ENCODE measurements at places on chromosomes 6 and 20. TPM values are rescaled to one million over a fixed set of nuclear protein-coding genes. Genes with fewer than 3 reads are reported as not detected.
A peak's percentile ranks its signal among the peaks of the same experiment; 100 is the strongest.

DNA sequence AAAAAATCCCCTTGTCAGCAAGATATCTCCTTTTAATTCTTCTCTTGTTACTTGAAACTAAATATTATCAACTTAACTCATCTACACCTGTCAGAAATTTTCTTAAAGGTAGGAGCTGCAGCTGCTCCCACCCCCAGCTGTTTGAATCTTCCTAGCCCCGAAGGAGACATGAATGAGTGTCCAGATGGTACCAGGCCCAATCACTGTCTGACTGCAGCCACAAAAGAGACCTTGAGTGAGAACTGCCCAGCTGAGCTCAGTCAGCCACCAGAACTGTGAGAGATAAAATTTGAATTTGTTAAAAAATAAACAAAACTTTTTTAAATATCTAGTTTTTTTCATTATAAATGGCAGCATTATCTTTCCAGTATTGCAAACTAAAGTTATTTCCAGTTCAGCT is 84.7 kb downstream of the PRSS35 start:
- DNase-seq, result no peak
- no peak overlapping the region for H3K4me3 ChIP-seq
- H3K36me3 ChIP-seq, result no peaks in the 10 kb centered on the region
- H3K27me3 ChIP-seq, result no peaks in the 10 kb centered on the region
- no peak overlapping the region for H3K27ac ChIP-seq

- DNase-seq, result no peak
- no peak overlapping the region for H3K27ac ChIP-seq
- H3K36me3 ChIP-seq, result peaks cover 13% of the 10 kb centered on the region
These were observed 54.6 kb downstream of the PPARD start for GRCh38 chr6:35396991-35397390.

DNA sequence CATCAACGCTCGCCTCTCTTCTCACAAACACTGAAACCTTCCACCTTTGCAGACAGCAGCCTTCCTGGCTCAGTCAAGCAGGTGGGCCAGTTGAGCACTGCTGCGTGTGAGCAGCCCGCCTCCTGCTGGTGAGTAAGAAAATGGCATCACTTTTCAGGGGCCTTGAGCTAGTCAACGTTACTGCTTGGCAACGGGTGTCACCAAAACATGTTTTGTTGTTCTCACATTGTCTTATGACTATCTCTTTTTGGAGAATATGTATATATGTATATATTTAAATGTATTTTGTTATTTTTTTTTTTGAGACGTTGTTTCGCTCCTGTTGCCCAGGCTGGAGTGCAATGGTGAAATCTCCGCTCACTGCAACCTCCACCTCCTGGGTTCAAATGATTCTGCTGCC is 97.0 kb upstream of the AGPAT4 start:
- no peaks in the 10 kb centered on the region for H3K4me1 ChIP-seq
- H3K4me3 ChIP-seq, result no peak overlapping the region
- peak; percentile 77 for DNase-seq
- no peak overlapping the region for H3K27ac ChIP-seq

DNA sequence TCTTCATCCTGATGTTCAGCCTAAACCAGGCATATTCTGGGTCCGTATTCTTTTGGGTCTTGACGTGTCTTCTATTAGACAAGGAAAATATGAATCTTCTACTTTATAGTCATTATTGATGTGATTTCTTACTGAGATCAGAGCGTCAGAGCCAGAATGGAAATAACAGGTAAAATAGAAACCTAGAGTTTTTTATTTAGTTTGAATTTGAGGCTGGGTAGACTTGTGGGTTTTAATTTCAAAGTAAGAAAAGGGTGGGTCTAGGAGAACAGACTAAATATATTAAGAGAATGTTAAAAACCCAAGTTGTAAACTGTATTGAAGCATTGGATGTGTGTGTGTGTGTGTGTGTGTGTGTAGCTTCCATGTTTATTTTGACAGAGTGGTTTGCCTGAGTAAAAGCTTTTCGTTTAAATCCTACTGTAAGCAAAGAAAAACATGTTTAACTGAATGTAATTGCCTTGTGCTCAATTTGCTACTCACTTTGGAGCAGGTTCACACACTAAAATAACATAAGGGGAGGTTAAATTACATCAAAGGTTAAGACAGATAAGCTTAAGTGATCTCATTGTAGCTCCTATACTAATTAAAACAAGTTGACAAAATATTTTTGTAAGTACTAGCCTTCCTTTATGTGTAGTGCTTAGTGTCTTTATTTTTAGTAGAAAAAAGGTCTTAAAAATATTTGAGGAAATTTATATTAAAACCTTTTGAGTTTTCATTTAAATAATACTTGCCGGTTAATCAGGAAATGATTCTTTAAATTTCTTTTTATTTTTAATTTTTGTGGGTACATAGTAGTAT is 17.4 kb downstream of the HECA start:
- H3K27ac ChIP-seq, result no peak overlapping the region
- H3K4me3 ChIP-seq, result no peak overlapping the region
- no peak for DNase-seq

Gene OSBPL2
- 129 TPM for total RNA-seq

Gene ADGRF5
- 0.07 TPM for total RNA-seq

Gene SPATS1
- total RNA-seq, result not detected

- H3K27me3 ChIP-seq, result peaks cover 97% of the 10 kb centered on the region
- no peak overlapping the region for H3K27ac ChIP-seq
- DNase-seq, result no peak
- no peaks in the 10 kb centered on the region for H3K36me3 ChIP-seq
- H3K4me1 ChIP-seq, result no peaks in the 10 kb centered on the region
- H3K4me3 ChIP-seq, result no peak overlapping the region
These were observed 76.5 kb upstream of the TOP1 start for GRCh38 chr20:40952136-40952535.

DNA sequence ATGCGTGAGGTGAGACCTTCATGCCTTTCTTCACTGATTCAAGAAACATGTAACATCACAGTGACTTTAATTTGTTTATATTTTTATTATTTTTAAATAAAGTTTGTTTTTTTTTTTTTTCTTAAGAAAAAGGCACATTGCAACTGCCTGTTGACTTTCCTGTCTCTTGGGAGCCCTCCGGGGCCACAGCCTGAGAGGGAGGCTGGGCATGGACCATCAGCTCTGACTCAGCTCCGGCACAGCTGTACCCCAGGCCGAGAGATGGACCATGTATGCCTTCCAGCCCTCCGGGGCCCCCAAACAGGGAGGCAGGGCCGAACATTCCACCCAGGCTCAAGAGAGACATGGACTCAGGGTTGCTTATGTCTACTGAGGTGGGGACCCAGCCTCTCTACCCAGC is 99.9 kb downstream of the NFATC2 start:
- H3K27ac ChIP-seq, result no peak overlapping the region
- peaks cover 23% of the 10 kb centered on the region for H3K4me1 ChIP-seq
- peaks cover 5% of the 10 kb centered on the region for H3K36me3 ChIP-seq
- no peaks in the 10 kb centered on the region for H3K27me3 ChIP-seq
- no peak overlapping the region for H3K4me3 ChIP-seq

DNA sequence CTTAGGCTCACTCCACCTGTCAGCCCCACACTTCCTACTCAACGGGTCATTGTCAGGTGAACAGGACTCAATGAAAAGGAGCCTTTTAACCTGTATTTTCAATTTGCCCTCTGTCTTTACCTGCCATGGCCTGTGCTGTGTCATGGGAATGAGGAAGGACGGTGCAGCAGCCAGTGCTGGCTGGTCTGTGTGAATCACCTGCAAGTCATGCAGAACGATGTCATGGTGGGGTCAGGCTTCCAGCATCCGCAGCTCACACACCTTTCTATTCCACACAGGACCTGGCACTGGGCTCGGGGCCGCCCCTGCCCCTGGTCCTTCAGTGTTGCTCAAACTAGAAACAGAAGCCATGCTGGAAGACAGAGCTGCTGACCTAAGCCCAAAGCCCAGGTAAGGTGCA is 188.7 kb upstream of the GMDS start:
- no peaks in the 10 kb centered on the region for H3K27me3 ChIP-seq
- DNase-seq, result peak; percentile 78
- H3K4me1 ChIP-seq, result peaks cover 34% of the 10 kb centered on the region
- H3K27ac ChIP-seq, result peak overlapping the region; percentile 63
- H3K4me3 ChIP-seq, result no peak overlapping the region

Gene FBXO9
- total RNA-seq, result 91.2 TPM

DNA sequence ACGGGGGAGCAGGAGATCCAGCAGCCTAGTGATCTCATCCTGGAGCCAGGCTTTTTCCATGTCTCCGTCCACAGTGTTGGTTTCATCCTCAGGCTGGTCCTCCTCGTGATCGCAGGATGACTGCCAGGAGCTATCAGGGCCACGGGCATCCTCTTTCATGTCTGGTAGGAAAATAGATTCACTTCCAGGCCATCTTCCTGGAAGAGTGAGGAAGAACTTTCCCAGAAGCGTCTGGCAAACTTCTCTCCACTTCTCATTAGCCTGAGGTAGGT is 15.3 kb upstream of the SLC9A8 start:
- DNase-seq, result no peak
- H3K4me3 ChIP-seq, result no peak overlapping the region
- no peak overlapping the region for H3K27ac ChIP-seq
- no peaks in the 10 kb centered on the region for H3K27me3 ChIP-seq
- H3K4me1 ChIP-seq, result peaks cover 21% of the 10 kb centered on the region

Gene PEX6
- total RNA-seq, result 27.8 TPM

Gene TP53TG5
- 0.52 TPM for total RNA-seq

GRCh38 chr6:107458672-107459282 is 587 bp downstream of the PDSS2 start:
- no peaks in the 10 kb centered on the region for H3K27me3 ChIP-seq
- peaks cover 21% of the 10 kb centered on the region for H3K36me3 ChIP-seq
- peak overlapping the region; percentile 90 for H3K27ac ChIP-seq
- peak overlapping the region; percentile 99 for H3K4me3 ChIP-seq
- peak; percentile 21 for DNase-seq
- peaks cover 13% of the 10 kb centered on the region for H3K4me1 ChIP-seq

- H3K27ac ChIP-seq, result no peak overlapping the region
- peak overlapping the region; percentile 64 for H3K4me3 ChIP-seq
- peaks cover 19% of the 10 kb centered on the region for H3K4me1 ChIP-seq
These were observed 29.7 kb upstream of the AFDN start for GRCh38 chr6:167797011-167797471.

DNA sequence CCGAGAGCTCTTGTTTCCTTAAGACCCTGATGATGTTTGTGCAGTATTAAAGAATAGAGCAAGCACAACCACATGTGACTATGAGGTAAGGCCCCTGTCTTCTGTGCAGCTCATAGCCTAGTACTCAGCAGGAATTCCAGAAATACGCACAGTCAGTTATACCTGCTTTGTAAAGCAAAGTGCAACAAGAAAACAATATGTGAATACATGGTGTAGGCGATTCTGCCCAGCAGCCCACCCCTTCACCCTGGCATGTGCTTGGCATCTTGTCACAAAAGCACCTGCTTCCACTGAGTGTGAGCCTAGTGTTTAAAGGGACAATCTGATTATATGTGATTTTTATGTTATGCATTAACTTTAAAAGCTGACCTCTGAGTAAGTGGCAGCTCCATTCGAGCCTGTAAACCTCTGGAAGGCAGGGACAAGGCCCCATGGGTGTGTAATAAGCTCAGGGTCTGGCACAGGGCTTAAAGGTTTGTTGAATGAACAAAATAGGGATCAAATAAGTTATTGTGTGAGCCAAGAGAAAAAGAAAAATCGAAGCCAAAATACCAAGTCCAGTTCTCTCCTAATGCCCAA is 148.7 kb downstream of the DOK5 start:
- no peak for DNase-seq
- H3K27ac ChIP-seq, result no peak overlapping the region
- peaks cover 27% of the 10 kb centered on the region for H3K4me1 ChIP-seq
- H3K27me3 ChIP-seq, result no peaks in the 10 kb centered on the region

Gene SIRPD
- total RNA-seq, result not detected

Gene SYTL3
- 15.0 TPM for total RNA-seq

GRCh38 chr6:77463861-77464494 is 687 bp upstream of the HTR1B start:
- no peak for DNase-seq
- peaks cover 28% of the 10 kb centered on the region for H3K4me1 ChIP-seq
- no peak overlapping the region for H3K27ac ChIP-seq
- peaks cover 53% of the 10 kb centered on the region for H3K27me3 ChIP-seq

DNA sequence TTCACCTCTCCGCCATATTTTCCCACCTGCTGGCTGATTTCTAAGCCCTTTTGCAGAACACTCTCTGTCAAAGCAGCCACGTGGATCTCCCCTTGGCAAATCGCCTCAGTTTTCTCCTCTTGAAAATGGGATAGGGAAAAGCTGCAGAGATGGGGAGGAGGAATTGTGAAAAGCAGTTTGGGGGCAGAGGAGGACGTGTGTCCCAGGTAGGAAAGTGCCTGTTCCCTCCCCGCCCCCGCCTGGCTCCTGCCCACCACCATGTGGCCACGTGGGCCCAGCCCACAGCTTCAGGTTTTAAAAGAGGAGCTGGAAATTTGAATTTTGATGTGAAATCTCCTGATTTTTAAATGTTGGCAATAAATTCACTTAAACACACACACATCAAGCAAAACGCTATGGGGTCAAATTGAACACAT is 3.6 kb upstream of the CEBPB start:
- peaks cover 35% of the 10 kb centered on the region for H3K36me3 ChIP-seq
- peak overlapping the region; percentile 51 for H3K27ac ChIP-seq
- H3K4me1 ChIP-seq, result peaks cover 26% of the 10 kb centered on the region
- H3K4me3 ChIP-seq, result no peak overlapping the region

GRCh38 chr6:127518710-127519468 is at the start of gene MTCL3:
MTCL3 (minus strand) TSS chr6:127519335.
- peaks cover 22% of the 10 kb centered on the region for H3K27me3 ChIP-seq
- peaks cover 19% of the 10 kb centered on the region for H3K36me3 ChIP-seq
- peak within 1 kb of the TSS; percentile 64 for H3K4me3 ChIP-seq
- DNase-seq, result peak; percentile 36
- no peak within 1 kb of the TSS for H3K27ac ChIP-seq

- no peaks in the 10 kb centered on the region for H3K4me1 ChIP-seq
- no peaks in the 10 kb centered on the region for H3K27me3 ChIP-seq
- DNase-seq, result no peak
- H3K27ac ChIP-seq, result no peak overlapping the region
These were observed 178.8 kb upstream of the PRDM1 start for GRCh38 chr6:105907301-105907700.

DNA sequence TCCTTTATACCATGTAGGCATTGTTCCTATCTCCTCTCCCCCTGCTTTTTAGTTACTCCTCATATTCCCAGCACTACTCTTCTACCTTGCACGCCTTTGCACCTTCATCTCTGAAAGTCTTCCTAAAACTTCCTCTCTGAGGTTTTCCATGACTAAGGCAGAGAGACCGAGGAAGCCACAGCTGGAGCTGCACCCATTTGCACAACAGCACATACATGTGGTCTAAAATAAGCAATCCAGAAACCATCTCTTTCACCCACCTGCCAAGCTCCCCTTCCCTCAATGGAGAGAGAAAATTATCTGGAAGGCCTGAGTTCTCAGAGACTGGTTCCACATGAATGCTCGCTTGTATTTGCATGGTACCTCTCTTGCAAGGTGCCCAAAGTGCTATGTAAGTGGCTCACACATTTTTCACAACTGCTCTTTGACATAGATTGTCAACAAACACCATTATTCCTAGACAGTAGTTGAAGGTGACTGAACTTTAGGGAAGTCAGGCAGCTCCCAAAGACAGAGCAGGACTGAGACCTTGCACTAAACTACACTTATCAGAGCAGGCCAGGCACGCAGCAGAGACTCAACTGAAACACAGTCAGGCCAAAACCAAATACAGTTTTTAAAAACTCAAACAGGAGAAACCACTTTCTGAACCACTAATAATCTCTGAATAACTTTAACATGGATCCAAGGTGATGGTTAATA is 313.2 kb downstream of the TFAP2A start:
- no peak overlapping the region for H3K4me3 ChIP-seq
- peaks cover 8% of the 10 kb centered on the region for H3K4me1 ChIP-seq
- H3K36me3 ChIP-seq, result no peaks in the 10 kb centered on the region
- H3K27me3 ChIP-seq, result no peaks in the 10 kb centered on the region

GRCh38 chr6:20351534-20351933 is 50.1 kb upstream of the E2F3 start:
- no peak overlapping the region for H3K27ac ChIP-seq
- DNase-seq, result no peak
- peaks cover 4% of the 10 kb centered on the region for H3K27me3 ChIP-seq
- no peak overlapping the region for H3K4me3 ChIP-seq
- H3K4me1 ChIP-seq, result no peaks in the 10 kb centered on the region

Measured in Calu3 (cell line).